ENCODE measurements at places on chromosomes 2 and 18.

GRCh38 chr2:7272210-7272609, 355.0 kb downstream of the RNF144A start:
- DNase-seq = no peak

DNA sequence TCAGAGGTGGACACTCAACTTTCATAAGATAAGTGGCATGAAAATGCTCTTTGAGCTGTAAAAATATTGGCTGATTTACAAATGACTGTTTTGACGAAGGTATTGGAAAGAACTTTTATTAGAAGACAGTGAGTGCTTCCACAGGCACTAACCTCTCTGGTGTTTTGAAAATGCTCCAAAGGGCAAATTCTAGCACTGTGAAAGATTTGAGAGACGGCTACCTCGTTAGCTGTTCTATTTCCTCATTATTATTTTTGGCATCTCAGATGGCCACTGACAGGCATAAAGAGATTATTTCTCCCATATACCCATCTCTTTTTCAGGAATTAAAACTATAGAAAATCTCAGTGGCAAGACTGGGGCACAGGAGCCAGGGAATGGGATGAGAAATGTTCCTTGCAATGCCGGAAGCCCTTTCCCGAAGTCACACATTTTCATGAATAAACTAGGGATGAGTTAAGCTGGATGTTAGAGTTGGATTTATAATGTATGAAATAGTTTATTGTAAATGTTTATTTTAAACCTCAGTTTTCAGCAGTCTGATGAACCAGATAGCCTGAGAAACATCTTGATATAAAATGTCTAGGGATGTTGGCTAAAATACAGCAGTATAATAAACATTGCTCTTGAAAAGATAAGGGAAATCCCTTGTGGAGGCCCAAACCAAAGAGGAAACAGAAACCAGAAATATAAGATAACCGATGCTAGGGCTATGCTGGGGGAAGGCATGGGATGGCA, 175.7 kb downstream of the ASB1 start:
- no peak for DNase-seq

DNA sequence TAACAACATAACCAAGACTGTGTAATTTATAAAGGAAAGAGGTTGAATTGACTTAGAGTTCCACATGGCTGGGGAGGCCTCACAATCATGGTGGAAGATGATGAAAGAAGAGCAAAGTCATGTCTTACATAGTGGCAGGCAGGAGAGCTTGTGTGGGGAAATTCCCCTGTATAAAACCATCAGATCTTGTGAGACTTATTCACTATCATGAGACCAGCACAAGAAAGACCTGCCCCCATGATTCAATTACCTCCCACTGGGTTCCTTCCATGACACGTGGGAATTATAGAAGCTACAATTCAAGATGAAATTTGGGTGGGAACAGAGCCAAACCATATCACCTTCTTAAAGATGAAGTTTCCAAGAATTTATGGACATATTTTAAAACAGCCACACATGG, 2.5 kb upstream of the IL36RN start:
- no peak for DNase-seq

DNA sequence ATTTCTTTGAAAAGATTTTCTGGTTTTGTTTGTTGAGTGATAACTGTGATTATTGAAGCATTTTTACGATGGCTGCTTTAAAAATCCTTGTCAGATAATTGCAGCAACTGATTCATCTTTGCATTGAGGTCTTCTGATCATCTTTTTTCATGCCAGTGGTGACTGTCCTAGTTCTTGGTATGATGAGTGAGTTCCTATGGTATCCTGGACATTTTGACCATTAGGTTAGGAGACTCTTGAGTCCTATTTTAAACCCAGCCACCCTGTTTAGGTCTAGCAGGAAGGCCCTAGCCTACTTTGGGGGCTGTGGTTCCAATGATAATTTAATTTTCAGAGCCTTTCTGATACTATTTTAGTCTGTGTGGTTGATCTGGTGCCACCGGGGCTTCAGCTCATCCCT, 72.7 kb upstream of the REV1 start:
- DNase-seq = no peak

GRCh38 chr2:199015072-199015471, 442.7 kb downstream of the SATB2 start:
- DNase-seq = no peak

GRCh38 chr18:35121038-35121437, 79.8 kb downstream of the MAPRE2 start:
- DNase-seq = no peak

DNA sequence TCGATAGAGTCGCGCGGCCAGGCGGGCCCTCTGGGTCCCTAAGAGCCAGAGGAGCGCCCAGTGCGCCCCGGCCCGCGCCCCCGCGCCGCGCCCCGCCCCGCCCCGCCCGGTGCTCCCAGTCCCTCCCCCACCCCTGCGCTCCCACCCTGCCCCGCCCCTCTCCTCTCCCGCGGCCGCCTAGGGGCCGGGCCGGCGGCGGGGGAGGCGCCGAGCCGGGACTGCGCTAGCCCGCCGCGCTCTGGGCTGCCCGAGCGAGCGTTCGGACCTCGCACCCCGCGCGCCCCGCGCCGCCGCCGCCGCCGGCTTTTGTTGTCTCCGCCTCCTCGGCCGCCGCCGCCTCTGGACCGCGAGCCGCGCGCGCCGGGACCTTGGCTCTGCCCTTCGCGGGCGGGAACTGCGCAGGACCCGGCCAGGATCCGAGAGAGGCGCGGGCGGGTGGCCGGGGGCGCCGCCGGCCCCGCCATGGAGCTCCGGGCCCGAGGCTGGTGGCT, at the start of gene GPC1:
TSS of gene GPC1 (plus strand) at position 207 of the 491 bp plus-strand sequence. CDS start at position 463, 256 bp downstream.
- DNase-seq = no peak
